Endothelial cell (in vitro differentiated cells): ENCODE measurements at places on chromosomes 5 and 9. TPM values are rescaled to one million over a fixed set of nuclear protein-coding genes. Genes with fewer than 3 reads are reported as not detected.

SMIM33 gene
- not detected for total RNA-seq

LCN10 gene
- total RNA-seq = not detected

HDAC3 gene
- total RNA-seq = 84.9 TPM

SLC4A9 gene
- total RNA-seq = 0.23 TPM

TAF11L7 gene
- not detected for total RNA-seq

CDKN2A gene
- total RNA-seq = not detected

C9orf153 gene
- total RNA-seq = 0.36 TPM

PDCD1LG2 gene
- total RNA-seq = not detected

SLCO6A1 gene
- 0.51 TPM for total RNA-seq

IGFBPL1 gene
- total RNA-seq = 9.1 TPM

PALM2AKAP2 gene
- 1.2 TPM for total RNA-seq

PCDHAC2 gene
- 5.2 TPM for total RNA-seq

SOX30 gene
- total RNA-seq = 0.15 TPM

LIX1 gene
- 0.46 TPM for total RNA-seq

EMB gene
- 27.5 TPM for total RNA-seq

KLF4 gene
- 16.4 TPM for total RNA-seq

TRPM3 gene
- total RNA-seq = 0.54 TPM

LYRM7 gene
- total RNA-seq = 6.3 TPM

NEURL1B gene
- 0.13 TPM for total RNA-seq

INSL4 gene
- total RNA-seq = not detected

DRD1 gene
- 0.18 TPM for total RNA-seq

STRBP gene
- 45.4 TPM for total RNA-seq

STC2 gene
- total RNA-seq = 3.6 TPM

SH2D3C gene
- 137 TPM for total RNA-seq

SLC25A2 gene
- 0.62 TPM for total RNA-seq

EIF4E1B gene
- 0.54 TPM for total RNA-seq

PGGT1B gene
- 34.7 TPM for total RNA-seq

CDHR2 gene
- 0.85 TPM for total RNA-seq

PCDHGB4 gene
- total RNA-seq = 13.2 TPM

IFNA2 gene
- not detected for total RNA-seq

HK3 gene
- total RNA-seq = 0.51 TPM

CER1 gene
- total RNA-seq = 5.2 TPM

PLPPR1 gene
- total RNA-seq = 0.15 TPM

TMC1 gene
- total RNA-seq = not detected

CCNI2 gene
- not detected for total RNA-seq

SERF1A gene
- total RNA-seq = 27.5 TPM

SLCO4C1 gene
- 18.0 TPM for total RNA-seq

FOXD1 gene
- total RNA-seq = 0.33 TPM

HCN1 gene
- not detected for total RNA-seq

IL3 gene
- total RNA-seq = not detected

CORO2A gene
- total RNA-seq = 5.5 TPM

SHLD3 gene
- total RNA-seq = 2.8 TPM

ZNF879 gene
- 5.9 TPM for total RNA-seq

MCIDAS gene
- total RNA-seq = not detected

PAEP gene
- total RNA-seq = not detected

IFNA8 gene
- total RNA-seq = not detected

C9orf50 gene
- total RNA-seq = not detected

CCDC192 gene
- total RNA-seq = 0.26 TPM

BRD9 gene
- 53.0 TPM for total RNA-seq

EXD3 gene
- 19.9 TPM for total RNA-seq

SLC28A3 gene
- 0.26 TPM for total RNA-seq

SH3GL2 gene
- 1.6 TPM for total RNA-seq

SPATA31C1 gene
- total RNA-seq = not detected

ACSL6 gene
- 0.80 TPM for total RNA-seq

ACER2 gene
- total RNA-seq = 9.6 TPM

RANBP17 gene
- total RNA-seq = 22.7 TPM
